Muscle of back (tissue), 13 donors: ENCODE measurements at places on chromosomes 3 and 15.

- no peak for DNase-seq
Measured at GRCh38 chr15:58889363-58889762, 44.1 kb downstream of the SLTM start.

DNA sequence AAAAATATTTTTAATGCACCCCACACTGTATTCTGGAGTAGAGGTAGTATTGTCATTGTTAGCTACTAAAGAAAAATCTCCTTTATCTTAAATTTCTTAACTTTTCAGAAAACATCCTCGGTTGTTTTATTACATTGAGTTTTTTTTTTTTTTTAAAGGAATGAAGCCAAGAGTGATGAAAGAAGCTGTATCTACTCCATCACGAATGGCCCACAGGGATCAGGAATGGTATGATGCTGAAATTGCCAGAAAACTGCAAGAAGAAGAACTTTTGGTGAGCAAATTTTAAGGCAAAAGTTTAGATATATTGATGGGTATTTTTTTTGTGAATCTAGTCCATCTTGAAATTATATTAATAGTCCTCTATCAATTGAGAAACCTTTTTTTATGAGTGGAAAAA lies 49.7 kb upstream of the UTS2B start:
- peak; percentile 22 for DNase-seq

- DNase-seq = no peak
Measured at GRCh38 chr3:10004506-10004905, 17.9 kb upstream of the EMC3 start.

GRCh38 chr15:48810414-48811324 lies at the start of gene CEP152:
Gene CEP152 (minus strand): TSS chr15:48811069. CDS start chr15:48805649, 5,420 bp downstream.
- DNase-seq = peak; percentile 98

DNA sequence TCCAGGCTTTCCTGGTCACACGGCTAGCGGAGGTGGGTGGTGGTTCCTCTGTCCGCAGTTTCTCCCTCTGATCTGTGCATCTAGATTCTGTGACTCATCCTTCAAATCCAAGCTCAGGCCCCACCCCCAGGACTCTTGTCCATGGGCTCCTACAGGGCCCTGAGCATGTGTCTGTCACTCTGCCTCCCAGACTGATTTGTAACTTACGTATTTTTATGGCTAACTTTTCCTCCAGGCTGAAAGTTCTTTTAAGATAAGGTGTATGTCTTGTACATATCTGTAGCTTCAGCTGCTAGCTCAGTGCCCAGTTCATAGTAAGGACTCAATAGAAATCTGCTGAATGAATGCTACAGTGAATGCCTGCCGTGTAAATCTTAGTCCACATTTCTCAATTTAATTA lies 8.0 kb downstream of the ESYT3 start:
- DNase-seq = no peak

GRCh38 chr3:39148435-39149058 lies 4.8 kb downstream of the CSRNP1 start:
- DNase-seq = no peak

DNA sequence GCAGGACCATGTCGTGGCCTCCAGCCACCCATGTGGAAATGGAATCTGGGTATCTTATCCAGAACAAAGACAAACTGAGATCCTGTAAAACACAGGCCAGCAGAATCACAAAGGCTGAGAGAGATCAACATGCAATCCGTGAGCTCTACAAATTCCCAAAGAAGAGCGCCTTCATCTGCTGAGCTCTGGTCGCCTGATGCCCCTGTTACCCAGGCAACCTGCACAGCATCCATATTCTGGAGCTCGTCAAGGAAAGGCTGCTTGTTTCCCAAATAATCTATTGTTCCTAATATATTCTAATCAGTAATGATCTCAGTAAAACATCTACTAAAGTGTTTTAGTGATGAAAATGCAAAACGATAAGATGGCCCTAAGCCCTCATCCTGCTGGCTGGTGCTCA lies 133.6 kb downstream of the OCA2 start:
- DNase-seq = no peak

DNA sequence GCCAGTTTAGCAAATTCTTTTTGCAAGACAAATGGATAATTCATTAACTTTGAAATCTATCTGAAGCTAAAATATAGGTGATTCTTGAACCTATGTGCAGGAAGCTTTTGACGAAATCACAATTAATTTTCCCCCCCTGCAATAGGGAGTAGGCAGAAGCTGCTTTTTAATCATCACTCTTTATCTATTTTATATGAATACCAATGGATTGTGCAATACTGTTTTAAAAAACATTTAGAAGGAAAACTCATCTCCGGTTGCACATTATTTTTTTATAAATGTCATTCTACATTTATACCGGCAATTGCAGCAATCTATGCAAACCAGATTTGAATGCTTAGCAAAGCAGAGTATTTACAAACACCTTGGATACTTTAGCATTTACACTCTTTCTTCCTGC lies 121.1 kb upstream of the TMCO5A start:
- no peak for DNase-seq

DNA sequence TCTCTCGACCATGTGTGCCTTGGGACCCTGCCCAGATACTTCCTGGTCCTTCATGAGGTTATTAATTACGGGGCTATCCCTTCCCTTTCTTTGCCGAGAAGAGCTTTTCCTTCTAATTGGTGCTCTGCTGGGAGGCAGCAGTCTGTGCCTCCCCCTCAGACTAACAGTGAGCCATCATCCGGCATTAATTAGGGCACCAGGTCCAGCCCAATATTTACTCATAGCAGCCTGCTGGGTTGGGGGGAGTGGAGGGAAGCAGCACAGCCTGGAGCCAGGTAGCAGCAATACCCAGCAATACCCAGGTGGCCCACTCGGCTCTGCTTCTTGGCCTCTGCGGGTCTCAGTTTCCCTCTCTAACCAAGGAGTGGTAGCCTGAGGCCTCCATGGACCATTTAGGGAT lies 20.1 kb downstream of the CACNA2D2 start:
- DNase-seq = no peak

GRCh38 chr3:72811571-72811970 lies 36.7 kb downstream of the SHQ1 start:
- no peak for DNase-seq

- no peak for DNase-seq
Measured at GRCh38 chr15:95125803-95126202, 894.4 kb downstream of the MCTP2 start.

- DNase-seq = no peak
Measured at GRCh38 chr3:76570436-76571057, 469.4 kb upstream of the ROBO2 start.

- no peak for DNase-seq
Measured at GRCh38 chr3:185572183-185572582, 13.9 kb upstream of the SENP2 start.

DNA sequence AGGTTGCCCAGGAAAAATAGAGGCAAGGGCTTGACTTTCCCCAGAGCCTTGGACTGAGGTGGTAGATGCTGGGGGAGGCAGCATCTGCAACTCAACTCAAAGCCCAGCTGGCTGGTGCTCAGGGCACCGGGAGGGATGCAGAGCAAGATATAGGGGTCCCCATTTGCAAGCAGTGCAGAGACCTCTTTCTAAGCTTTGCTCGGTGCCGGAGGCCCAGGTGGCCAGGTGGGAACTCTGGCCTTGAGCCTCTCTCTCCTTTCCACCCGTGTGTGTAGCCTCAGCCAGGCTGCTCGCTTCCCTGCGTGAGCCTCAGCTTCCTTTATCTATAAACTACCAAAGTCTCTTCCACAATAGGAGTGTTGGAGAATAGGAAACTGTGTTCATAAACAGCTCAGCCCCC lies 36.5 kb downstream of the SLC6A6 start:
- DNase-seq = no peak

GRCh38 chr3:189624130-189624529 lies 7.1 kb upstream of the TP63 start:
- DNase-seq = no peak
